ENCODE measurements at places on chromosomes 2 and 18.

GRCh38 chr2:239013678-239013976 lies 165.7 kb downstream of the TWIST2 start:
- DNase-seq: no peak

DNA sequence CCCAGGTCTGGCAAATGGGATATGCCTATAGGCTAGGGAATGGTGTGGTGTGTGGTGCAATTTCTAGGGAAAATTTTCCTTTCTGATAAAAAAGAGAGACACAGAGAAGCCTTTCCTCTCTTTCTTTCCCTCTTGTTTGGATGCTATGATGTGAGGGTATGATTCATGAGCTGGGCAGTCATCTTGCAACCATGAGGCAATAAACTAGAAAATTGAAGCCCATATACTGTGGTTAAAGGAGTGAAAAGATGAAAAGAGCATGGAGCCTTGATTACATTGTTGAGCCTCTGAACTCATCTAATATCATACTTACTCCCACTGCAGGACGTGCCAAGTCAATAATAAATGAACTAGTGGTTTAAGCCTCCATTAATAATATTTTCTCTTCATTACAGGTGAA lies 215.6 kb downstream of the HAUS1 start:
- DNase-seq: no peak

DNA sequence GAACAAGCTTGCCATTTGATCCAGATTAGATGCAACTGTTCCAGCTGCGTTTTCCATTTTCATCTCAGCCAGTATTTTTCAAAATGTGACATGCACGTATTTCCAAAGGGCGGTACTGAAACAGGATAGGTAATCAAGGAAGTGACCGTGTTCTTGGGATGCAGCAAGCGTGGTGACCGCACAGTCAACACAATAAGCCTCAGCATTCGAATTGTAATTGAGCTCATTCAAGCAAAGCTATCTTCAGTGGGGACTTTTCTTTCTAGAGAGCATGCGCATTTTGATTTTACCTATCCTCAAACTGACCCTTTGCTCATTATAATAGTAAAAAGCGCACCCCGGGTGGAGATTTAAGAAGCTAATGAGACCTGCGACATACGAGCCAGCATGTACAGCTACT lies 3.4 kb upstream of the ALPP start:
- no peak for DNase-seq

DNA sequence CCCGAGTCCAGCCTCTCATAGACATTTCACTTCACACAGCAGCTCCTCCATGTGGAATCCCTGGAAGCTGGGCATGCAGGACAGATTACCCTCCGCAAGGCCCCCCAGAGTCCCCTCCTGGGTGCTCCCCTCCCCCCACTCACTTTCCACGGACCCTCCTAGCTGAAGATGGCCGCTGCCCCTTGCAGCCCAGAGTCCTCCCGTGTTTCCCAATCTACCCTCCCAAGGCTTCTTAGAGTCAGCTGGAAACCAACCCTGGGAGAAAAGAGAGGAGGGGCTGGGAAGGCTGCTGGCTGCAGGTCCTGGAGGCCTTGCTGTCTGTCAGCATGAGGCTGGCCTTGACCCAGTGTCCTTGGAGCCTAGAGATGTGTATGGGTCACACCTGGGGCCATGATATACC lies 49.0 kb upstream of the HAAO start:
- no peak for DNase-seq

DNA sequence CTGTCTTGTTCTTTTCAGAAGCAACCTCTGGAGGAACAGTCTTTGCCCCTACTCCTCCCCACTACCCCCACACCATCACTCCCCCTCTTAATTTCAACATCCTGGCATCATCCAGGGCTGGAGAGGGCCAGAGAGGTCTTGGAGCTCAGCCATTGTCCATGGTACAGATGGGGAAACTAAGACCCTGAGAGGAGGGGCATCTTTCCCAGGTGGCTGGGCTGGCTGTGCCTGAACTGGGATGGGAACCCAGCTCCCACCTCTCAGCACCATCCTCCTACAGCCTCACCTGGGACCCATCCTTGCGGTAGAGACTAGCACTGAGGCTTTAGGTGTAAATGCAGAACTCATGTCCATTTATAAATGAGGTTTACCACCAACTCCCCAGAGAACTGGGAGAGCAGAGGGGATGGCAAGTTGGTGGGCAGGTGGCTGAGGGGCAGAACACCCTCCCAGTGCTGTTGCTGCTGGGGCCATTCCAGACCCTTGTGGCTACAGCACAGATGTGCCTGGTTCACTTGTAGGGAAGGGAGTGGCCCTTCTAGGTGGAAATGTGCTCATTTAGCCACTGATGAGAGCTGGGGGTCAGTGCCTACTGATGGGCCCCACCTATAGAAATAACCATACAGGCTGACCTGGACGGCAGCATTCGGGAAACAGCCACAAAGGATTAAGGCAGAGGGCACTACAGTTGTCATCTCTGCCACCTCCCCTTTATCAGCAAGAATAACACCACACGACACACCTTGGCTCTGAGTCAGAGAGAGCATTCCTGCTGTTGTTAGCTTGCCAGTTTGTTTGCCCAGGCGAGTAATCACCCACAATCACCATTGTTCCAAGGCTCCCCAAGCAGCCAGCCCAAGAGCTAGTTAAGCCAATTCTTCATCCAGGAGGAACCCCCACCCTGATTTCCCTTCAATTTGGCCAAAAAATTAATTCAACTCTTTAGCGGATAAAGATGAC lies 2.1 kb downstream of the MLPH start:
- no peak for DNase-seq

DNA sequence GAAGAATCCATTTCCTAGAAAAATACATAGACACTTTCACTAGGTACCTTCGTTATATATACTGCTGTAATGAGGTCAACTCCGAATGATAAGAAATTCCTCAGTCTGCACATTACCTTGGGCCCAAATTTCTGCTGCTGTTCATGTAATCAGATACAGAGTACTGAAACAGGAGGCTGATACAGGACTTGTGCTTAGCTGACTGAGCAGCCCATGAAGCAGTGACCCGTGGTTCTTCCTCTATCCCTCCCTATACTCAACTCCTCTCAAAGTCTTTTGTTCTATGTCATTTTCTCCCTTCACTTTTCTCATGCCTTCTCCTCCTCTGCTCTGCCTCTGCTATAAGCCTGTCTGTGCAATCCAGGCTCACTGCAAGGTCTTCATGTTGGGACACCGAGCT lies 57.5 kb upstream of the ST8SIA5 start:
- no peak for DNase-seq

GRCh38 chr18:52426041-52426440 lies 86.0 kb downstream of the DCC start:
- no peak for DNase-seq

DNA sequence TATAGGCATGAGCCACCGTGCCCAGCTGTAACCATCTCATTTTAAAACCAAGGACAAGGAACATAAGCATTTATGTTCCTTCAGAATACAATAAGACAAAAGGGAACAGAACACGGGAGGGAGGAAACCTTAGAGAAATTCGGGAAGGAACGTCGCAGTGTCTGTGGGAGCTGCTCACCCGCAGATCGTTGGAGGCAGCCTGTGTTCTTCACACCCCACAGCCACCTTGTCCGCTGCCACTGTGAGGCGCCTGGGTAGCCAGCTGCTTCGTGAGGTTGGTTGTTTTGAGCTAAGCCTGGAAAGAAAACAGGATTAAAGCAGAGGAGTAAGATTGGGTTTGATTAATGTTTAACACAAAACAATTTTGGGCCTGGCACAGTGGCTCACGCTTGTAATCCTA lies 250.0 kb downstream of the FHOD3 start:
- DNase-seq: no peak

GRCh38 chr2:84970210-84970867 lies 622 bp upstream of the KCMF1 start:
- peak; percentile 64 for DNase-seq

DNA sequence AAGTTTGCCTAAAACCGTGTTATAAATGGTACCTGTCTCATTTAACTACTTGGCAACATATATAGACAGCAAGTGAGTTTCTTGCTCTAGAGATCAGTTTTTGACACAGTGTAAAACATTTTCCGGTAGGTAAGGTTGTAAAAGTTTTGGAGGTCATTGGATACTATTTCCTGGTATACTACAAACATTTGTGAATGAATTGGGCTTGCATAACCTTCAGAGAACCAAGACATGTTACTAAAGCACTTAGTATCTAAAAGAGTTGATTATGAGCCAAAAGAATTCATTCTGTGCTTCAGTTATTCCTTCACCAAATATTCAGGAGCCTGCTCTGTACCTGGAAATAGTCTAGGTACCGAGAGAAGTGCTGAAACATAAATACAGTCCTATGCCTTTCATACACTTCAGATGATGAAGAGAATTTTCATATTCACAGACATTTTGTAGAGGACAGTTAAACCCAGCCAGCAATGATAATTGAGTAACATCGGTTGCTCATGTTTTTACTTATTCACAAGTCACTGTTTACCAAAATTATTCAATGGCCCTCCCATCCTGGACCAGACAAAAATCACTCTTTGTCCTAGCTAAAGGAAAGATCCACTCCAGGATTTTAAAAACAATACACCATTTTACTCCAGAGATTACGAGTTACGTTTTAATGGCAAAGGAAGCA lies 319.4 kb upstream of the RBMS1 start:
- DNase-seq: no peak

DNA sequence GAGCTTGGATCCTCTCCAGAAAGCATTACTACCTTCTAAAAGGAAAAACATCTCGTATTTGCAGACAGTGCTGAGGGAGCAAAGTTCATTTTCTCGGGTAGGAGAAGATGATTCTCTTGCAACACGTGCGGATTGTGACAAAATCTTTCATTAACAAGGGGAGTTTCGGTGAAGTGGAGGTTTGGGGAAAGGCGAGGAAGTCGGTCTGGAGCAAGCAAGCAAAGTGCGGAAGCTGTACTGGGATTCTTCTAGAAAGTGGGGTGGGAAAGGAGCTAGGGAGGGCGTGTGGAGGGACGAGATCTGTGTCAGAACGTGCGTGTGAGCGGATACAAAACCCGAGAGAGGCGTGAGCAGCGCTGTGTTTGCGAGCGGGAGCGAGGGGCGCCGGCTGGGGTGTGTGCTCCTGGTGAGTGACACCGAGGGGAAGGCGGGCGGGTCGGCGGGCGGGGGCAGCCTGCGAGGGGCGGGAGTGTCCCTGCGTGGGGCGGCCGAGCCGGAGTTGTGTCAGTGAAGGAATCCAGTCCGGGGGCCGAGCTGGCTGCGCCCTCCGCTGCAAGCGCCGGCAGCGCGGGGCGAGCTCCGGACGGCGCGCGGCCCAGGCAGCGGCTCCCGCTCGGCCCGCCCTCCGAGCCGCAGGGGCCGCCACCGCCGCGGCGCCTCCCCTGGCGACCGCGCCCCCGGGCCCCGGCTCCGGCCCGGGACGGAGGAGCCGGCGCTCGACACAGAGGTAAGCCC lies at the start of gene SPATS2L:
TSS of gene SPATS2L (plus strand) at position 498 of the 735 bp plus-strand sequence. CDS start 82,552 bp downstream, outside the sequence.
- peak; percentile 75 for DNase-seq

GRCh38 chr2:238105506-238106338 lies 5.6 kb downstream of the ESPNL start:
- no peak for DNase-seq

DNA sequence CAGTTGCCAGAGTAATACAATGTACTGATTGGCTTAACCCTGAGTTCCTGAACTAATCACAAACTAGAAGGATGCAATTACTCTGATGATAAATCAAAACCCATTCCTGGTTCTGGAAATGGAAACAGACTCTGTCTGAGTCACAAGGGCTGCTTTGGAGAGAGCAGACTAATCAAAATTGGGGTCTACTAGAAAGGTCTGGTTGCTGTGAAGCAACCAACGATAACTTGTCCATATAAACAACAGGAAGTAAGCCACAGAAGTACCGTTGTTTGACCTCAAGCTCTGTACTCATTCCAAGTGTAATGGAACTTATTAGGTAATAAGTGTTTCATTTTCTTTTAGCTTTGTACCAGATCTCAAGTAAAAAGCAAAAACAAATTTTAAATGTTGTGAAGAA lies 49.7 kb downstream of the RASGRP3 start:
- no peak for DNase-seq

DNA sequence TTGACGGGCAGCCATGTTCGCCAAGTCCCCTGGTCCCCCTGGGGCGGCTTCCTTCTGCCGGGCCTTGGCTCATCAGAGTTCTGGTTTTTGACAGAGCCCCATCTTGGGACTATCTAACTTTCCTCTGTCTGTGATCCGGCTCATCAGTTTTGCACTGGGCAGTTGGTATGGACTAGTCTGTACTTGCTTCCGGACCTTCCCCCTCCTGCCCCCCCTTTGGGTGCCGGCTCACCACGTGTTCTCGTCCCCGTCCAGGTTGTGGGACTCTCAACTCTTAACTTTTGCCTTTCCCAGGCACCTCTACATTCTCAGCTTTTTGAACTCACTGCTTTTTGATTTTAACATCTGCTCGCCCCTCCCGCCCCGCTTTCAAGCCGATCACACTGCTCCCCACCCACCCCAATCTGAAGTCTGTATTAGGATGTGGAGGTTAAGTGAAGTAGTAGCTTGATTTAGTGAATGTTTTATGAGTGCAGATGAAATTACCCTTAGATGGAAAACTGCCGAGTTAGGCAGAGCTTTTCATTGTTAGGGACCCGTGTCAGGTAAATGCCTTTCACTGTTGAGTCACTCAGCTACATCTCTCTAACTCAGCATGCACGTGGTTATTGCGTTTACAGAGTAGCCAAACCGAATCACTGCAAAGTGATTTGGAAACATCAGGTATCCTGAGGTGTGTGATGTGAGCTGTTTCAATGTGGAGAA lies 874 bp downstream of the WDR43 start:
- DNase-seq: no peak

GRCh38 chr2:214904634-214905033 lies 95.2 kb upstream of the BARD1 start:
- no peak for DNase-seq

- no peak for DNase-seq
These were observed 24.6 kb upstream of the CCNYL1 start for GRCh38 chr2:207686812-207687211.

GRCh38 chr2:32360416-32360815 lies 3.6 kb downstream of the BIRC6 start:
- DNase-seq: no peak

DNA sequence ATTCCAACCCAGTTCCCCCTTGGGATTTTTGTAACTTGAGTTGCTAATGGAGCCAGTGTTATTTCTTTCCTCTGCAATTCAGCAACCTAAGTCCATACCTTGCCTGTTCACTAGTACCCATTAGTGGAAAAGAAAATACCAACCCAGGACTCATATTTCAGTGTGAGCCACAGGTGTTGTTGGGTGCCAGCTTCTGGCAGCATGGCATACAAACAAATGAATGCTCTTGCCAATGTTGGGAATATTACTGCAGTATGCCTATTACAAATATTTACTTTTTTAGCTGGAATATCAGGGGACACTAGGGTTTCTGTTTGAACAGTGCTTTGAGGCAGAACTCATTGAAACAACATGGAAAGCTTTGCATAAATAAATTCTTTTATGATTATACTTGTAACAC lies 130.2 kb downstream of the NCKAP5 start:
- DNase-seq: no peak

GRCh38 chr2:181189951-181190350 lies 209.5 kb downstream of the UBE2E3 start:
- no peak for DNase-seq

DNA sequence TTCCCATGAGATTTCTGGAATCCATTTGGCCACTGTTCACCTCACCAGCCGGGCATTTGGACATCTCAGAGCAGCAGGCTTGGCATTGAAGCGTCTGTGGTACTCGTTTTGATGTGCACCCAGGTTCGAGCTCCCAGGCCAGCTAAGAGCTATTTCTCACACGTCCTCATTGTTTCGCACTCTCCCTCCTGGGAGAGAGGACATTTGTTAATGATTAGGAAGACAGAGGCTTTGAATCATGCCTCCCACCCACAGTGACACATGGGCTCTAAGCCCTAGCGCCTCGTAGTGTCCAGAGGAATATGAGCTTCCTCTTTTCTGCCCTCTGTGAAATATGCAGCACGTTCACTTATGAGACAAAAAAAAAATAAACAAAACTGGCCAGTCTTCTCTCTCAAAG lies 361.8 kb downstream of the RND3 start:
- no peak for DNase-seq
